Activated CD4-positive, alpha-beta T cell treated with anti-CD3 and anti-CD28 coated beads, Interleukin-2, amount 10 ng/mL, durations not matched to agents 7 days and 5 days (primary cell): ENCODE measurements at places on chromosomes 2 and 18.

DNA sequence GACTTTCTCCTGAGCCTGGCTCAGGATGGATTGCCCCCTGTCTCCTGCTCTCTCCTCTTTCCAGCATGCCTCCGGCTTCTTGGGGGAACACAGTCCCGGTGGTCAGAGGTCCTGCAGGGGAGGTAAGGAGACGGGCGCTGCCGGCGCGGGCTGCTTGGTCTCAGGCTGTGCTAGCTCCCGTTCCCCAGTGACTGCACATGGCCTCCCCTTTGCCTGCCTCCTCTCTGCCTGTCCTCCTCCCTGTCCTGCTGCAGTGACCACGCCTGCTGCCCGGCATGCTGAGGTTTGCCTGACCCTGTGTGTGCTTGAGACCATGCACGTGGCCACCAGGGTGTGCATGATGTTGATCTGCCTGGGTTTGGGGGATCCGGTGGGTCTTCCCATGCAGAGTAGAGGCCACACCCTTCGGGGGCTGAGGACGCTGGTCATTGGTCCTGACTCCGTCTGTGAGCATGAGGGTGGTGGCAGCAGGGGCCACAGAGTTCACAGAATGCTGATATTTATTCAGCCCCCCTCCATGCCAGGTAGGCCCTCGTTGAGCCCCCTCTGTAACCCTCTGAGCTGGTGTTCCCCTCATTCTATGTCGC lies 42.9 kb upstream of the MCFD2 start:
- no peak for DNase-seq

DNA sequence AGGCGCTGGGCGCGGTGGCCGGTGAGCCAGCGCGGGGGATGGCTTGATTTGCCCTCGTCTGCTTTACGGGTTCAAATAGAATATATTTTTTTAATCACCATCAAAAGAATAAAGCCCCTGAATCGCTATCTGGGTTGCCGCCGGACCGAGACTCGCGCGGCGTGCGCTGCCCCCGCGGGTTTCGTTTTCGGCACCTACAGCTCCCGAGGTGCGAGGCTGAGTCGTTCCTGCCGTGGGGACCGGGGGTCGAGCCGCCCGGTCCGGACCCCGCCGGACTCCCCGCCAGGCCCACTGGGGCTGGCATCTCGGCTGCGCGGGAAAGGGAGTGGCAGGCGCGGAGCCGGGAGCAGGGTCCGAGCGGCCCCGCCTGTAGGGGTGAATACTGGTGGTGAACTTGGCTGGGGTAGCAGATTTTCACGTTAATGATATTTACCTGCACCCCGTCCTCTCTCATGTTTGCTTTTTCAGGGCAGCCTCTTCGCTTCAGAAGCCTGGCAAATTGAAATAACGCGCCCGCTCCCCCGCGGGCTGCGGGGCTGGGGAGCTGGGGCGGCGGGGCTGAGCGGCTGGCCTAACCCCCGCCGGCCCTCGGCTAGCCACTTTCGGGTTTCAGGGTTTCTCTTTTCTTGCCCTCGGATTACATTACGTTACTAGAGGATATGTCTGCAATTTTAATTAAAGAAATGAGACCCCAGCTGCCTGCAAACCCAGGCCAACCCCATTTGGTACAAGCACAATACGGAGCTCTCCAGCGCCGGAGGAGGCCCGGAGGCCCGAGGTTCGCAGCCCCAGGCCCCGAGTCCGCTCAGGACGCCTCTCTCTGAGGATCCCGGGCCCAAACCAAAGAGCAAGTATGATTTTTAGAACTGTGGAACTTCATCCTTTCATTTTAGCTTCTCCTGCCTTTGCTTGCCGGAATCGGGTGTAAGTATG lies 1.7 kb upstream of the CELF4 start:
- DNase-seq, result no peak

- DNase-seq, result no peak
These were observed 155.8 kb downstream of the ALPK2 start for GRCh38 chr18:58473071-58473470.

DNA sequence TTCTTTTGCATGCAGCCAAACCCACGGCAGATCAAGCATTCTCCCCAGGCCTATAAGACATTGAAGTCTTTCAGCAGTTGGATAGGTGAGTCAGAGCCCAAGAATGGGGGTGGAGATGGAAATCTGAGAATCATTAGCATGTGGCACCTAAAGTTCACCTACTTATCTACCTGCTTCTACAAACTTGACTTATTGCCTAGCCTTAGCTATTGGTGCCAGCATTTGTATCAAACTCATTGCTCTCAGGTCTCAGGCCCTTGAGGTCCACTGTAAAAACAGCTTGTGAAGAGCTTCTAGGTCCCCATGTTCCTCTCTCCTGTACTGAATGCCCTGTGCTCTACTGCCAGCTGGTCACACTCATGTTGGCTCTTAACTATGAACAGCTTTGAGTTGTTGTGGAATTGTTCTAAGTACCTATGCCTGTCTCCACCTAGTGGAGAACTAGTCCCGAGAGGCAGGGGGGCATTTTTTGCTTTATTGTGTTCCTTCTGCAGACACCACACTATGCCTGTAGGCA lies 278.4 kb upstream of the SPRED2 start:
- DNase-seq, result no peak

GRCh38 chr2:221517696-221518151 lies 54.4 kb downstream of the EPHA4 start:
- DNase-seq, result peak; percentile 87

DNA sequence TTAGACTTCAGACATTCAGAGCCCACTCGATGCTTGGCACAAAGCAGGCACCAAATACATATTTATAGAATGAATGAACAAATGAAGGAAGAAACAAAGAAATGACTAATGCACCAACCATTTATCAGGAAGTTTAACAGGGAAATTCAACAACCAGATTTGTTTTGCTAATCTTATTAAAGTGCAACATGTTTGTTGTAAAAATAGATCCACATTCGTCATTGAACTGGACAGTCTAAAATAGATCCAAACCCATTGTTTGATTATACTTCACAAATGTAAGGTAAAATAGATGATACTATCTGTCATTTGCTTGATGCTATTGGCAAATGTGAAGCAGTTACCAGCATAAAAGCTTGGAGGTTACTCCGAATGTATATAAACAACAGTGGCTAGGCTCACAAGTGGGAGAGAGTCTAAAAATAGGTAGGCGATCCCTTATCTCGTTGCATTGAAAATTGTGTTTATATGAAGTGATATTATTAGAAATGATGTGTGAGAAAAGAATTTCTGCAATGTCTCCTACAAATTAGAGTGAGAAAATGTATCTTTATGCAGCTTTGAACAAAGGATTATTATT lies 246.2 kb downstream of the NEDD4L start:
- DNase-seq, result no peak

GRCh38 chr2:122805346-122805745 lies 1049.9 kb downstream of the TSN start:
- no peak for DNase-seq

DNA sequence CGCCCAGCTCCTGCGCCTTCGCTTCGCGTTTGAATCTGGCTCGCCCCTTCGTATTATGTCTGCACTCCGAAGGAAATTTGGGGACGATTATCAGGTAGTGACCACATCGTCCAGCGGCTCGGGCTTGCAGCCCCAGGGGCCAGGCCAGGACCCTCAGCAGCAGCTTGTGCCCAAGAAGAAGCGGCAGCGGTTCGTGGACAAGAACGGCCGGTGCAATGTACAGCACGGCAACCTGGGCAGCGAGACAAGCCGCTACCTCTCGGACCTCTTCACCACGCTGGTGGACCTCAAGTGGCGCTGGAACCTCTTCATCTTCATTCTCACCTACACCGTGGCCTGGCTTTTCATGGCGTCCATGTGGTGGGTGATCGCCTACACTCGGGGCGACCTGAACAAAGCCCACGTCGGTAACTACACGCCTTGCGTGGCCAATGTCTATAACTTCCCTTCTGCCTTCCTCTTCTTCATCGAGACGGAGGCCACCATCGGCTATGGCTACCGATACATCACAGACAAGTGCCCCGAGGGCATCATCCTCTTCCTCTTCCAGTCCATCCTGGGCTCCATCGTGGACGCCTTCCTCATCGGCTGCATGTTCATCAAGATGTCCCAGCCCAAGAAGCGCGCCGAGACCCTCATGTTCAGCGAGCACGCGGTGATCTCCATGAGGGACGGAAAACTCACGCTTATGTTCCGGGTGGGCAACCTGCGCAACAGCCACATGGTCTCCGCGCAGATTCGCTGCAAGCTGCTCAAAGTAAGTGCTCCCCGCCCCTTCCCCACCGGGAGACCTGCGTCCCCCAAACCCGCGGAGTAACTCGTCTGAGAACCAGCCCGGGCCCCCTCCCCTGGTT lies 453 bp downstream of the KCNJ3 start:
- no peak for DNase-seq

DNA sequence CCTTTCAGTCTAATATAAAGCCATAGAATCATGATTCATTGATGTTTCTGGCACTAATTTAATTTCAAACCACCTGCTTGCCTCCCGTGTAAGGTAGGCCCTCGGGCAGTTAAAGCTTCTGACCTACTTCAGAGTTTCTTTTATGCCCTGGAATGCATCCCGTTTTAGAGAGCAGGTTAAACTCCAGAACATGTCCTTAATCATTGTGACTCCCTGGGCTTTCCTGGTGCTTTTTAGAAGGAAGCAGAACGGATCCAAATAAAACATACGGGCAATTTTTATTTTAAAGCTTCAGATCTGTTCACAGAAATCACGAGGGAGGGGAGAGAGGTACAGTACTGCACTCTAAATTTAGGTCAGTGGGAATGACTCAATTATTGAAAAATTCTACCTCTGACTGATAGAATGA lies 134.8 kb downstream of the GCA start:
- no peak for DNase-seq
